ENCODE measurements at places on chromosomes 2 and 18. TPM values are rescaled to one million over a fixed set of nuclear protein-coding genes. Genes with fewer than 3 reads are reported as not detected.

The ASB1 gene
- total RNA-seq: 28.6 TPM

The ANO7 gene
- 0.53 TPM for total RNA-seq

The COL3A1 gene
- total RNA-seq: not detected

The CAPN14 gene
- total RNA-seq: 0.55 TPM

The FARP2 gene
- 18.5 TPM for total RNA-seq

The ATP6V1B1 gene
- not detected for total RNA-seq

The ZNF892 gene
- 4.1 TPM for total RNA-seq

The PRR30 gene
- total RNA-seq: not detected

The POTEE gene
- 0.10 TPM for total RNA-seq

The FAM117B gene
- 28.4 TPM for total RNA-seq

The SAG gene
- not detected for total RNA-seq

The C2orf66 gene
- total RNA-seq: not detected

The ERICH2 gene
- not detected for total RNA-seq

The KCNK3 gene
- total RNA-seq: not detected

The IL18RAP gene
- 4.6 TPM for total RNA-seq

The ZNF142 gene
- total RNA-seq: 49.5 TPM

The AKAIN1 gene
- total RNA-seq: not detected

The KYNU gene
- 0.66 TPM for total RNA-seq

The MGAT4A gene
- total RNA-seq: 199 TPM

The POTEI gene
- not detected for total RNA-seq

The ITGA6 gene
- total RNA-seq: 70.8 TPM

The IL37 gene
- not detected for total RNA-seq

The TMEM17 gene
- total RNA-seq: not detected

The PIKFYVE gene
- total RNA-seq: 41.7 TPM

The HRH4 gene
- total RNA-seq: 0.86 TPM

The AFF3 gene
- 9.9 TPM for total RNA-seq
